NCI-H2107 (cell line): ENCODE measurements at places on chromosomes 4 and X.
A peak's percentile ranks its signal among the peaks of the same experiment; 100 is the strongest.

- no peak for DNase-seq
Observed at GRCh38 chr4:36243355-36244256, 708 bp downstream of the ARAP2 start.

DNA sequence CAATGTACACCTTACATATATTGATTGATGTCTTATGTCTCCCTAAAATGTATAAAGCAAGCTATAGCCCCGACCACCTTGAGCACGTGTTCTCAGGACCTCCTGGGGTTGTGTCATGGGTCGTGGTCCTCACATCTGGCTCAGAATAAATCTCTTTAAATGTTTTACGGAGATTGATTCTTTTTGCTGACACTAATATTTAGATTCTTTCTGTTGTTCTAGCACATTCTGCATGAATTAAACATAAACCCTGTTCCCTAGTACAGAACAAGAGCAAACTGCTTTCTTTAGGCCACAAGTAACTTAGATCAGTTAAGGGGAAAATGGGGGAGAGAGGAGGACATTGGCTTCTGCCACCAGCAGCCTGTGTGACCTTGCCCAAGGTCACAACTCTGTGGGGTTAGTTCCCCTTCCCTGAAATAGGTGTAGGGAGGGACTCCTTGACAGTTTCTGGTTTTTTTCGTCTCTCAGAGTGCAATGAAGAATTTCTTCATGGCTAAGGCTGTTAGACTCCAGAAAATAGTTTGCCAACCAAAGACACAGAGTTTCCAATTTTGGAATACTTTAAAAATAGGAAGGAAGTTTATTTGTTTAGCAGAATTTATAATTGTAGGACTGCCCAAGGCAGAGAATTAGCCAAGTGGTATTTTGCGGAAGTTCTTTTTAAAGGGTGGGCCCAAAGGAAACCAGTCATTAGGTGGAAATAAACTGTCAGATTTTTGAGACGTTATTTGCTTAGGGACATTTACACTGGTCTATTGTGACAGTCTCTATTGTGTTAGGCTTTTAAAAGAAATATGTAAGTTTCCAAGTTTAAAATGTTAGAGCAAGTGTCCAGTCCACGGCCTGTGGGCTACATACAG is 29.4 kb downstream of the PTTG2 start:
- no peak for DNase-seq

DNA sequence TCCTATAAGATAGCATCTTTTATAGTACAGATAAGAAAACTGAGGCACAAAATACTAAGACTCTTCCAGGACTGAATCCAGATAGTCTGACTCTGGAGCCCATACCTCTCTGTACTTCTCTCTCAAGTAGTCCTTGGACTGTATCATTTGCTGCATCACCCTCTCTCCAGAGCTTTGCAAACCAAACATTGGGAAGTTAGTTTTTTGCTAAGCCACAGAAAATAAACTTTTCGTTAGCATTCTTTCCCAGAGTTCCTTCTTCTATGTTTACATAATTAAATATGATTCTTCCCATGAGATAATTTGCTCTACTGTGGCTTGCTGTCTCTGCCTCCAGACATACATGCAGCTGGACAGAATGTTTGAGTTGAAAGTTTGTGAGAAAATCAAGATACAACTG is 22.0 kb downstream of the PPEF2 start:
- no peak for DNase-seq

- DNase-seq = no peak
Observed at GRCh38 chr4:40301603-40302002, 33.5 kb upstream of the CHRNA9 start.

- DNase-seq = no peak
Observed at GRCh38 chrX:153906126-153906917, 1.8 kb downstream of the AVPR2 start.

DNA sequence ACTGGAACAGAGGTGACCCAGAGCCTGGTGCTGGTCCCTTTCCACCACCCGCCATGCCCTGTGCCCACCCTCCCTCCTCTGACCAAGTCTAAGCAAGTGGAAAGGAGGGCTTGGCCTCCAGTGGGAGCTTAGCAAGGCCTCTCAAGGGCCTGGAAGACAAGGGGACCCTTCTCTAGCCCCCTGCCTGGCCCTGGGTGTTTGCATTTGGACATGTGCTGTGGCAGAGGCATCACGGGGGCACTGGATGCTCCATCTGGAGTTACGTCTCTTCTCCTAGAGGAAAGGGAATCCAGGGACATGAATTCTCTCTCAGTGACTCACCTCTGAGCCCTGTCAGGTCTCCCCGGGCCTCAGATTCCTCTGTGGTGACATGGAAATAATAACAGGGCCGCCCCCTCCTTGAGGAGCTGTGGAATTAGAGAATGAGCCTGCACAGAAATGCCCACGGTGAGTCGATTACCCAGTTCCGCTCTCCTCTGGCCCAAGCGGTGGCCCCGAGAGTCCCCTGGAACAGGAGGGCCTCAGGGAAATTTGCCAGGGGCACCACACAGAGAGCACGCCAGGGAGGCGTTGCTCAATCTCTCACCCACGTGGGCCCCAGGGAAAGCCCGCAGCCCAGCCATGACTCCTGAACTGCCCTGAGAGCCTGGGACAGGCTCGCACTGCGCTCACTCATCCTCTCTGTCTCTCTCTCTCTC is 189.6 kb downstream of the BCOR start:
- peak; percentile 4 for DNase-seq

- DNase-seq = no peak
Observed at GRCh38 chrX:154981116-154981411, 41.5 kb downstream of the F8 start.

GRCh38 chr4:55927803-55928437 is 20.8 kb upstream of the CEP135 start:
- no peak for DNase-seq

- no peak for DNase-seq
Observed at GRCh38 chr4:73843369-73843768, 6.9 kb downstream of the CXCL6 start.

- DNase-seq = no peak
Observed at GRCh38 chr4:39710098-39710896, 12.4 kb downstream of the UBE2K start.

GRCh38 chrX:9188117-9188516 is 154.2 kb upstream of the FAM9B start:
- DNase-seq = peak; percentile 13

GRCh38 chrX:2596045-2596444 is 95.0 kb upstream of the CD99 start:
- DNase-seq = no peak

GRCh38 chrX:14941301-14941700 is 68.1 kb downstream of the MOSPD2 start:
- DNase-seq = no peak

DNA sequence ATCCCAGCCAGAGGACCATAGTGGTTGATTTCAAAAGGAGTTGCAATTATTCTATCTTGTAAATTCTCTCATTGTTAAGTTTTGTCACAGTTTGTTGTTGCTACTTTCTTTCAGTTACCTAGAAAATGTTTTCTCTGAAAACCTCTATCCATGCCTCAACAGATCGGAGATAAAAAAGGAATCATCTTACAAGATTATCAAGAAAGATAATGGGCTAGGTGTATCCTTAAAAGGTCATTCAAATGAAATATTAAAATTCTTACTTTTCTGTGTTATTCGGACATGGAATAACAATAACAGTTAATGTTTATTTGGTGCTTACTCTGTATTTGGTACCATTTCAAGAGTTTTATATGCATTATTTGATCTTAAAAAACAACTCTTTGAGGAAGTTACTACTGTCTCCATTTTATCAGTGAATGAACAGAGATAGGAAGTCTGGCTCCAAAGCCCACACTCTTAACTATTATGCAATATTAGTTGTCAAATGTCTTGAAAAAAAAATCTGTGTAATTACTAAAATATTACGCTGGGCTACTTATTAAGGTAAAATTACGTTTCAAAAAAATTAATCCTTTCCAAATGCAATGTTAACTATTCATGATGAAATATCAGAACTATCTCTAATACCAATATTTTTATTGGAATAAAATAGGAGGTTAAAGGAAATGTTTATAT is 97.5 kb downstream of the SNCA start:
- no peak for DNase-seq

- no peak for DNase-seq
Observed at GRCh38 chr4:15912236-15912635, 26.3 kb downstream of the FGFBP1 start.

GRCh38 chrX:1535241-1536041 is 1.5 kb downstream of the P2RY8 start:
- DNase-seq = peak; percentile 27

DNA sequence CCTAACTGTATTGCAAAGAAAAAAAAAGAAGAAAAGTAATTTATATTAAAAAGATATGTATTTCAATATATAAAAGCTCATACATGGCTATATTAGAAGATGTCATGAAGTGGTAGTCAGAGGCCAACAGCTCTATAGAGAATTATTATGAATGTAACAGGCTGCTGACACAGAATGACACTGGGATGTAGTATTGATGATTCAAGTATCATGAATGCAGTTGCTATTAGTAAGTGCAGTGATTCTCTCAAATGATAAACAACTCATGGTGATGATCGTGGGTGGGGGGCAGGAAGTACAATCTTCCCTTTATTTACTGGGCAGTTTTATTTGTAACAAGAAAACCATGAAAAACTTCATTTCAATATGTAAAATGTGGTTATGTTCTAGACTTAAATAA is 124.6 kb downstream of the COL4A6 start:
- DNase-seq = no peak

DNA sequence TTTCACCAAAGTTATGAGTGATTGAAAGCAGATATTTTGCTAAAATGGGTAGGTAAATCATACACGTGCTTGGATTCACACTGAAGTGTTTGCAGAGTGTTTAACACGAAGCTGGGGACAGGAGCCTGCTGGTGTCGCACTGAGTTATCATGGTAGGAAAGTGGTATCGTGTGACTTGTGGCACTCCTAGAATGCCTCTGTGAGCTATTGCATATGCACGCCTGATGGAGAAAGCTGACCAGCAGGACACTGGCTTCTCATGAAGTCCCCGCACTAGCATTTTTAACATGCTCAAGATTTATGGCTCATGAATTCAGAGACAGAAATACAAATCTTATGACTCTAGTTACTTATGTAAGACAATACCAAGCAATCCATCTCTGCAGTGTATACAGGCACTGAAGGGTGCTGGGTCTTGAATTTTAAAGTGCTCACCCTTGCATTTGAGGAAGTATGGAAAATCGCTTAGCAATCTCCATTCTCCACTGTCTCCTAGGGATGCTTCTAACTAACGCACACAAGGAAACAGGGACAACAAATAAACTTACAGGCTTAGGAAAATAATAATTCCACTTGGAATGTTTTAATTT is 19.8 kb downstream of the VCX3B start:
- DNase-seq = peak; percentile 25

- no peak for DNase-seq
Observed at GRCh38 chr4:65960751-65961150, 290.5 kb upstream of the EPHA5 start.

DNA sequence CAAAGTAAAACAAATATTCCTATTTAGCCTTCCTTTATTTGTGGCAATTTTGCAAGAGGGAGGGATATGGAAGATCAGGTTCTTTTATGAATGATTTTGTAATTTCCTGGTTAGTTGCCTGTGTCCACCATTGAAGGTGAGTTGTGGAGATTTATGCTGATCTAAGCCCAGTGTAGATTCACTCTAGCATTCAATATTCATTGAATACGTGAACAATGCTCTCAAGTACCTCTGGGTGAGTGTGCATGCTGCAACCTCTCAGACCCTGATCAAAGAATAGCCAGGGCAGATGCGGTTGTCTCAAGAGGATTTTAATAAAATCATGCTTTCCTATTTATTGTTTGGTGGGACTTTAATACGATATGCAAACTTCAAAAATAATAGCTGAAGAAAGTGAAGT is 628.4 kb downstream of the SPRY1 start:
- no peak for DNase-seq

DNA sequence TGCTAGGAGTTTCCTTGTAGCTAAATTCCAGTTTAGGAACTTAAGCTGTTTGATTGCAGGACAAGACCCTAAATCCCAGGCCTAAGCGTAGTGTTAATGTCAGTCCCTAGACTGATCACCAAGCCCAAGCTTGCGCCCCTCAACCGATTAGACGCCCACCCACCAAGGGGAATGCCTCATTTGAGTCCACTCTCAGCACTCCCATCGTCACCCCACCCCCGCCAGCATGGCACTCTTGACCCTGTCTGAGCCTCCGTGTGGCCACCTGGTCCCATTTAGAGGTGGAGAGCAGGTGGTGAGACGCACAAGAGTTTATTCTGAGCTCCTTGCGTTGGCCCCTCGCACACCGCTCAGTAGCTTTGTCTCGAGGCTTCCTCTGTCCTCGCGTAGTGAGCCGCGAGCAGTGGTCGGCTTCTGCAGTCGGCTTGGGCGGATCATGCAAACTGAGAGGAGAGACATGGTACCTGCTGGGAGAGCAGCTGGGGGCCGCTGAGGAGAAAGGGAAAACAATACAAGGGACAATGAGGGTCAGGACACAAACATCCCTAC is 48.5 kb upstream of the ZNF157 start:
- DNase-seq = no peak

DNA sequence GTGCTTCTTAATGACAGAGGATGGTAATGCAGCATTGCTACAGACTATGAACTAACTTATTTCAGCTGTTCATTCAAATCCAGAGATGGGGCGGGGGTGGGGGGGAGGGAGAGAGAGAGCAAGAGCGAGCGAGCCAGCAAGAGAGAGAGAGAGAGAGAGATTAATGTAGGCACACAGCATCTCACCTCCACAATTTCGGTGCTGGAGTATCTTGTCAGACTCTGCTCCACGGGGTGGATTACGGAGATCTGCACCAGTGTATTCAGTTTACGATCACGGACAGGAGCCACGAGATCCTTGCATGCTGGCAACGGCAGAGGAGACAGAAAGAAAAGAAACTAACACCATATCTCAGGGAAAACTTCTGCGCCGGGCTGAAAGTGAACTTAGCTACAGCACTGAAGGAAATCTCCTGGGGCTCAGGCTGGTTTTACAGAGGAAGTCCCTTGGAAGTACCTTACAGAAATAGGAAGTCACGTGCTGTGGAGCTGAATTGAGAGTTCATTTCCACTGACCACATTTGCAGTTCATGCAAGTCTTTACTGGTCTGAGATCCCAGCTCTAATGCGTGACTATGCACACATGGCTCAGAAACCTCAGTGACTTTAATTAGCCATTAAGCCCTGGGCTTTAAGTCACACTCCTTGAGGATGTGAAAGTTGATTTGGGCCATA is 440.9 kb downstream of the INPP4B start:
- no peak for DNase-seq

- no peak for DNase-seq
Observed at GRCh38 chrX:7071390-7071789, 76.1 kb upstream of the STS start.

- no peak for DNase-seq
Observed at GRCh38 chr4:88137112-88137511, 21.3 kb downstream of the ABCG2 start.

DNA sequence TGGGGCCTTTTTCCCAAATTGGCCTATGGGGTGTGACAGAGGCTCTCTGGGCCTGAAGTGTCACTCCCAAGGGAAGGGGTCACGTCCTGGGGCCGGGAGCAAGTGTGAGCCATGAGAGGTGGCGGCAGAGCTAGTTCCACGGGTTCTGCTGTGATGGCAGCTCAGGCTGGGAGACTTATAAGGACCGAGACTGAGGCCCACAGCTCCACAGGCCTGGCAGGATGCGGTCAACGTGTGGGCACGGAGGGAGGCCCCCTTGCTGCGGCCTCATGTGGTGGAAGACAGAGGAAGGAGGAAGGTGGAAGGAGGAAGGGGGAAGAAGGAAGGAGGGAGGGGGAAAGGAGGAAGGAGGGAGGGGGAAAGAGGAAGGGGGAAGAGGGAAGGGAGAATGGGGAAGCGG is 7.2 kb upstream of the CPLX1 start:
- DNase-seq = no peak

- no peak for DNase-seq
Observed at GRCh38 chr4:127686658-127687057, 43.5 kb upstream of the SLC25A31 start.
